Hepatic stellate cell (primary cell): ENCODE measurements at places on chromosomes 12 and 14.

DNA sequence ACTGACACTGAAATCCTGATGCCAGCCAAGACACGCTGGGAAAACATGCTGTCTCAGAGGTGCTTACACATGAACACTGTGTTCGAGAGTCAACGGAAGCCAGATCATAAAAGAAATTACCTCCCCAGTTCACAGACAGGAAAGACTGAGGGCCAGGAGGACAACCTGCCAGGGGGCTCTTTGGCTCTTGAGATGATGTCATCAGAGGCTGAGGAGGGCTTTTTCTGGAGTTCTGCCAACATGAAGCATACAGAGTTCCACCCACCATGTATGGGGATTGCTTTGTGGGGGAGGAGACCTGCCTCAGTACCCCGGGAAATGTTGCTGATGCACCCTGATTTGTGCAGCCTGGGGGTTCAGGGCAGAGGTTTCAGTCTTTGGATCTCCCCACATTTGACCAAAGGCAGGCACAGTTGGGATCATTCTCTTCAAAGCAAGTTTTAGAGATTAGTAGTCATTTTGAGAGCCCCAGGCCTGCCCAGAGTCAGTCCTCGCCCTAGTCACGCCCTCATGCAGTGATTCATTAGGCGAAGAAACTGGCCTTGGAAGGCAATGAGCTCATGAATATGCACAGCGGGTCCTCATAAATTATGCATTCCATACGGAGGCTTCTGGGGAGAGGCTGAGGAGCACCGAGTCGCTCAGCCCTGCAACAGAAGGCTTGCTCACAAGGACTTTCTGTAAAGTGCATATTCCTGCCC, 34.9 kb upstream of the EML1 start:
- DNase-seq, result peak; percentile 76

DNA sequence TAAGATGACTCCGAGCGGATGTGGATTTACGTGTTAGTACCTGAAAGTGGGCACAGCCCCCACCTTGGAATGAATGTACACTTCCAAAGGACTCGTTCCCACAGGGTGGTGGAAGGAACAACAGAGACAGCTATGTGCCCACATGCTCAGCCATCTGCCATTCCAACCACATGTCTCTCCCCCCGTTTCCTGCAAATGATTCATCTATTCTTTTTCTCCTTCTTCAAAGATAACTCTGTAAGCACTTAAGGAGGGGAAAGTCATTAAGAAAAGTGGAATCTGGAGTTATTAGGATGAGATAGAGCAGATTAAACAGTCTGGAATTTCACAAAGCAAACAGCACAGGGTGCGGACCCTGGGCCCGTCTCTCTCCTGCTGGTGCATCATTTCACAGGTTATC, 18.5 kb upstream of the DUSP6 start:
- no peak for DNase-seq

DNA sequence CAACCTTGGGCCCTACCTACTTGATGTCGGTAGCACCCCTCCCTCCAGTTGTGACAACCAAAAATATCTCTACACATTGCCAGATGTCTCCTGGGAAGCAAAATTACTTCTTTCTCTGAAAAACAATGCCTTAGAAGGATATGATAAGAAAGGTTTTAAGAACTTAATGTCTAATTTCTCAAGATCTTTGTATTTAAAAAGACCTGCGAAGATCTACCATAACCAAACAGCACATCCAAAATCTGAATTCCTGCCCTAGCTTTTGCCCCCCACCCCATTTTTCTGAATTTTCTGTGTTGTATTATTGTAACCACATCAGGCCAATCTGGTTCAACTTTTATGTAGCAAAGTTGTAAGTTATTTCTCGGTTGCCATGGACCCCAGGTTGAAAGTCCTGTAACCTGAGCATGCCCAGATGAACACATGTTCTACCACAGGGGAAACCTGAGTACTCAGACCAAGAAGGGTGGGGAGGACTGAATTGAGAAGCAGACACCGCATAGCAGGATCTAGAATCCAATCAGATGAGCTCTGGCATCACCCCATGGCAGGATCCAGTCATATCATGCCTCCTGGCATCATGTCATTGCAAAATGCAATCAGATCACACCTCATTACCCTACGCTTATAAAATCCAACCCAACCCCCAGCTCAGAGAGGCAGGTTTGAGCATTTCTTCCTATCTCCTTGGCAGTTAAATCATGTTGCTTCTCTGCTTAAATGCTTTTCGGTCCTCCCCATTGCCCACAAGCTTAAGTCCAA, 8.7 kb downstream of the TMEM253 start:
- DNase-seq, result no peak

GRCh38 chr12:63821781-63822251, 22.7 kb upstream of the SRGAP1 start:
- no peak for DNase-seq

DNA sequence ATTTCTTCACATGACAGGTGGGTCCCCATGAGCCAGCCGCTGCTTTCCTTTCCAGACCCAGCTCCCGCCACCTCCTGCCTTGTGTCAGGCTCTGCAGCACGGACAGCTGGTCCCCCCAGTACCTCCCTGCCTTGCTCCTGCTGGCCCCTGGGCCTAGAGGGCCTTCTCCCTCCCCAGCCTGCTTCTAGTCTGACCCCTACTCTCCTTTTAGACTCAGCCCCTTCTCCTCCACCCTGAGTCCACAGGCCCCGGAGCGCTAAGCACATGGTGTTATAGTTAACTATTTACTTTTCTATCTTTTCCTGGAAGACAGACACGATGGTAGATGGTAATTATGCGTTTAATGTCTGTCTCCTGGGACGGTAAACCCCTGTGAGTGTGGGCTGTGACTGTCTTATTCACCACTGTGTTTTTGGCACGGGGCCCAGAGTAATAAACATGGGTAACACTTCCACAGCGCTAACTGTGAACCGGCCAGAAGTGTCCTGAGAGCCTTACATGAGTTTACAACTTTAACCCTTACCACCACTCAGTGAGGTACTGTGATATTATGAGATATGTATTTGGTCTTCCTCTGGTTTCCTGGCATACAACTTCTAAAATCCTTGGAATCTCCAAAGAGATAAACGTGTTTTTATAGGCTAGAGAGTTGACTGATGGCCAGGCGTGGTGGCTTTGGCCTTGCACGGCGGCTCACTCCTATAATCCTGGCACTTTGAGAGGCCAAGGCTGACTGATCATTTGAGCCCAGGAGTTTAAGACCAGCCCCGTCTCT, 41.2 kb downstream of the DGLUCY start:
- DNase-seq, result no peak

GRCh38 chr12:27975222-27976136, 2.9 kb upstream of the PTHLH start:
- DNase-seq, result peak; percentile 69

DNA sequence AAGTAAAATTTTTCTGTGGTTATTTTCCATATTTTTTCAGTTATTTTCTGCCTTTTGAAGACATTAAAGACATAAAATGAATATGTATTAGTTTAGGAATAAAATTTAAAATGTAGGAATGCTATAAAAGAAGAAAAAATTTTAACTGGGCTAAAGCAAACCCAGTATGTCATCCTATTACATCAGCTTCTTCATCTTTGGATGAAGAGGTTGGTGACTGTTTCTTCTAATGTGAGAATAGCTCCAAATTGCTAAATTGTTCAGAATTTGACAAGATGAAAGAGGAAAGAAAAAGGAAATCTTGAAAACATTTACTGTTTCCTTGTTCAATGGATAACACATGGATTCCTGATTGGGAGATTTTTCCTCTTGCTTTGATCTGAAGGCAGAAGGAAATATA, 52.7 kb upstream of the PZP start:
- no peak for DNase-seq

DNA sequence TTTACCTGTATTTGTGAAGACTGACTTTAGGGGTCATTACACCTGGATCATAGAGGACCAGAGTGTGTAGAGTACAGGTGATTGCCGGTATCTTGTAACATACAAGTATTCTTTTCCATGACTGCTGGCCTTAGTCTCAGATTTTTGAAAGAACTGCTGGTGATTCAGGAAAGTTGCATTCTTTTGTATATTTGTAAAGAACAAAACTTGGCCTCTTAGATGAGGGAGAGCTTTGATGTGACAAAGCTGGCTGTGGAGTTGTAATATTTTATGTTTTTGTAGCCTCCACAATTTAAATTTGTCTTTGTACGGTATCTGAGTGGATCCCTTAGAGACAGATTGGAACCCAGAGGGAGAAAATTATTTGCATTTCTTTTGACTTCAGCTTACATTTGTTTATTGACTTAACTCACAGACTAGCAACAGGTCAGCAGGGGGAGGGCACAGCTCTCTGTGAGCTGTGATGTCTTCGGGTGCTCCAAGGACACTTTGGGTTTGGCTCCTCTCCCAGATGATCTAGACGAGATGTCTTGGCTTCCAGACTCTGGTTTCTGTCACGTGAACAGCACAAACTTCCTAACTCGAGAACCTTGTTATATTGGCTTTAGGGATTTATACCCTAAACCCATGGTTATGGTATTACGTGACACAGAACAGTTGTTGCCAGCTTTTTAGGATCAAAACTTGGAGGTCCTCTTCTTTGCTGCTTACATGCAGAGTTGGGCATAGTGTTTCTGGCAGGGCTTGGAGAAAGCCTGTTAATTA, 65.9 kb downstream of the DAAM1 start:
- peak; percentile 65 for DNase-seq

- no peak for DNase-seq
Observed at GRCh38 chr12:55729819-55730818, 1.3 kb upstream of the CD63 start.

DNA sequence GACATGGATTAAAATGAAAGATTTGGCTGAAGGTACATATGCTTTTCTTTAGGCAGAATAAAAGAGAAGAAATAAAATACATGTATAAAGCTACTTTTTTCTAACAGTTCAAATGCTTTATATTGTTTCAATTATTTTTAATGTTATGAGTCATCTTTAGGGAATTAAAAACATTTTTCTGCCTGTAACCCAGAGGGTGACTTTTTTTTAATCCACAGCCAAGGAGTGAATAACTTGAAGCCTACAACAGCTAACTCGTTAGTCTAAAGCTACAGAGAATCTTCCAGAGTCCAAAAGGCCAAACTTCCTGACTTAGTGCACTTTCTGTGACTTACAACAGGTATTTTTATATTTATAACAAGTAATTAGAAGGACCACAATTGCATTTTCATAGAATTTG, 151.6 kb downstream of the SEC23A start:
- peak; percentile 40 for DNase-seq

- DNase-seq, result no peak
Observed at GRCh38 chr12:57242329-57242690, 8.7 kb downstream of the STAC3 start.

GRCh38 chr12:94749890-94750289, 99.5 kb upstream of the TMCC3 start:
- no peak for DNase-seq

GRCh38 chr12:19915392-19916195, 452.7 kb upstream of the PDE3A start:
- DNase-seq, result peak; percentile 12

DNA sequence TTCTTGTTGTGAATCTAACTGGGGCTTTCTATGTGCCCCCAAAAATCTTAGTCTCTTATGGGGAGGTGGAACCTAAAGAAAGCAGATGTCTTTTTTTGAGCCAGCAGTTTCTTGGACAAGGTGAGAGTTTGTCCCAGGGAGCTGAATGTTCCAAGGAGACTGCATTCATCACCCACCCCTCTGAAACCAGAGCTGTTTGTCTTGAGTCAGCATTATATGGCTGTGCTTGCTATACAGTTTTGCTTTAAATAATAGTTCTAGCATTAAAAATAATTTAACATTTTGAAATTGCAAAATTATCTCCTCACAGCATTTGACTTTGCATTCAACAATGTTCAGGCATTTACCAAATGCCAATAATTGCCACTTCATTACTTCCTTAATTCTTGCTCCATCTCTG, 813.3 kb downstream of the BCL11B start:
- DNase-seq, result no peak

DNA sequence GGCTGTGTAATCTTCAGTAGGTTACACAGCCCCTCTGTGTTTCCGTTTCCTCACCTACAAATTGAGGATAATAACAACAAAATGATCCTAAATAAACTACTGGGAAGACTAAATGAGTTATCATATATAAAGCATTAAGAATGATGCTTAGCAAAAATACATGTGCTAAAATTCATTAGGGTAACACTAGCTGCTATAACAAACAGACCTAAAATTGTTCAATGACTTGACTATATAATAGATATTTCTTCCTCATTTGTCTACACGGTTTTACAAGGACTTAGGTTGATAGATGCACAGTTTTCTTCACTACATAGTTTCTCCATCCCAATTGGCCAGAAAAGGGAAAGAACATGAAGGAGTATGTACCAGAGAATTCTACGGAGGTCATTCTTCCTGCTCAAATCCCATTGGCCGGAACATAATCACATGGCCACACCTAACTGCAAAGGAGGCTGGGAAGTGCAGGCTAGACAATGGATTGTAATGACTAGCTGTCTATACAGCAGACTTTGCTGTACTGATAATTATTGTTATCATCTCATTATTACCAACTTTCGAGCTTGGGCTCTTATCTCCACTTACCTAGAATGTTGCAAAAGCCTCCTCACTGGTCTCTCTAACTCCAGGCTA, 223.5 kb upstream of the NUDT4 start:
- DNase-seq, result no peak

GRCh38 chr12:60231303-60231702, 635.5 kb downstream of the SLC16A7 start:
- DNase-seq, result no peak

GRCh38 chr12:39176356-39176755, 266.6 kb downstream of the KIF21A start:
- no peak for DNase-seq

- DNase-seq, result no peak
Observed at GRCh38 chr14:21535545-21536417, 9.6 kb upstream of the SALL2 start.

- no peak for DNase-seq
Observed at GRCh38 chr14:49879646-49880204, 13.2 kb upstream of the ARF6 start.

- no peak for DNase-seq
Observed at GRCh38 chr14:95063391-95063790, 93.9 kb downstream of the DICER1 start.

DNA sequence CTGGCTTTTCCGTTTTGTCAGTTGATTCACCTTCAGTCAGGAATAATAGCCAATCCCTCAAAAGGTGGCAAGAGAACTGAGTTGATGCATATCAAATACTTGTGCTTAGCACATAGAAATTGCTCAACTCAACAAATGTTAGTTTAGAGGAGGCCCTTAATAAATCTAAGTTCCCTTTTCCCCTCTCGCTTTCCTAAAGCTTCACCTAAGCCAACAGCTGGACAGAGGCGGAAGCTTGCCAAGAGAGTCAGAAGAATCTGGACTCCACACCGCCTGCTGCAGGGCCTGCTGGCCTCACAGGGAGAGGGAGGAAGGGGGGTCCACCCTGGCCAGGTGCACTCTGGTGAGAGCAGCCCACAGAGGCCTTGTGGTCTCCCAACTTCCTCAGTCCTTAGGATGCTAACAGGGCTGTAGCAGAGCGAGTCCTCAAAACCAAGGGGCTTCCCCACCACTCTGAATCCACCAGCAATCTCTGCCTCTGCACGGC, 213.1 kb downstream of the CHST11 start:
- no peak for DNase-seq

GRCh38 chr12:11853126-11853525, 203.7 kb downstream of the ETV6 start:
- DNase-seq, result no peak

GRCh38 chr14:100138082-100138787, 21.2 kb downstream of the DEGS2 start:
- DNase-seq, result no peak

- no peak for DNase-seq
Observed at GRCh38 chr12:128408669-128409068, 141.7 kb downstream of the TMEM132C start.

GRCh38 chr14:42299692-42300091, 693.0 kb downstream of the LRFN5 start:
- DNase-seq, result no peak

- DNase-seq, result no peak
Observed at GRCh38 chr14:39974036-39974435, 541.8 kb upstream of the FBXO33 start.

- peak; percentile 20 for DNase-seq
Observed at GRCh38 chr12:11482955-11483354, 87.6 kb upstream of the PRB2 start.
